ENCODE measurements at places on chromosomes 2 and 18.

GRCh38 chr2:180781276-180781675 is 199.1 kb upstream of the UBE2E3 start:
- DNase-seq, result no peak

GRCh38 chr2:240806459-240806858 is 13.6 kb downstream of the KIF1A start:
- DNase-seq, result no peak

DNA sequence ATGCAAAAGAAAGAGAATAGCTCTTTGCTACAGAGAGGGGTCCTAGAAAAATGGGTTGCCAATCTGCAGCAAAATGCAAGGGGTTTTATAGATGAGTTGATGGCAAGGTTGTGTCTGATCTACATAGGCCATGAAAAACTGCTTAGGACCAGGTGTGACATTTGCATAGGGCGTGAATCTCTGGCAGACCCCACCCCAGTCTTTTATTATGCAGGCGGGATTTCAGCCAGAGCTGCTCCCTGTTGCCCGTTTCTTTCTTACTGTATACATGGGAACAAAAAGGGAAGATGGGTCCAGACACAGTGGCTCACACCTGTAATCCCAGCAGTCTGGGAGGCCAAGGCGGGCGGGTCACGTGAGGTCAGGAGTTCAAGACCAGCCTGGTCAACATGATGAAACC is 286.4 kb upstream of the LRRTM4 start:
- DNase-seq, result no peak

GRCh38 chr2:45714679-45715078 is 63.2 kb downstream of the PRKCE start:
- DNase-seq, result no peak

- DNase-seq, result no peak
These were observed 104.0 kb upstream of the SLC66A3 start for GRCh38 chr2:11051280-11051679.

- no peak for DNase-seq
These were observed 431.1 kb upstream of the CDH19 start for GRCh38 chr18:67035026-67035425.

DNA sequence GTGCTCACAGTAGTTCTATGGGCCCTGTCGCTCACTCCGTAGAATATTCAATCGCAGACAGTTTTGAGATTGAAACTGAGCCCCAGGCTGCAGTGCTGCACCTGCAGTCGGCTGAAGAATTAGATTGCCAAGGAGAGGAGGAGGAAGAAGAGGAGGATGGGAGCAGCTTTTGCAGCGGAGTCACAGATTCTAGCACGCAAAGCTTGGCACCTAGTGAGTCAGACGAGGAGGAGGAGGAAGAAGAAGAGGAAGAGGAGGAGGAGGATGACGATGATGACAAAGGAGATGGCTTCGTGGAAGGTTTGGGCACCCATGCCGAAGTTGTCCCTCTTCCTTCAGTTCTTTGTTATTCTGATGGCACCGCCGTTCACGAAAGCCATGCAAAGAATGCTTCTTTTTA is 115.2 kb downstream of the GALNT3 start:
- no peak for DNase-seq

- no peak for DNase-seq
These were observed 3.6 kb upstream of the SH2D6 start for GRCh38 chr2:85414761-85415553.

- no peak for DNase-seq
These were observed 25.9 kb downstream of the LYPD6B start for GRCh38 chr2:149064365-149064841.

DNA sequence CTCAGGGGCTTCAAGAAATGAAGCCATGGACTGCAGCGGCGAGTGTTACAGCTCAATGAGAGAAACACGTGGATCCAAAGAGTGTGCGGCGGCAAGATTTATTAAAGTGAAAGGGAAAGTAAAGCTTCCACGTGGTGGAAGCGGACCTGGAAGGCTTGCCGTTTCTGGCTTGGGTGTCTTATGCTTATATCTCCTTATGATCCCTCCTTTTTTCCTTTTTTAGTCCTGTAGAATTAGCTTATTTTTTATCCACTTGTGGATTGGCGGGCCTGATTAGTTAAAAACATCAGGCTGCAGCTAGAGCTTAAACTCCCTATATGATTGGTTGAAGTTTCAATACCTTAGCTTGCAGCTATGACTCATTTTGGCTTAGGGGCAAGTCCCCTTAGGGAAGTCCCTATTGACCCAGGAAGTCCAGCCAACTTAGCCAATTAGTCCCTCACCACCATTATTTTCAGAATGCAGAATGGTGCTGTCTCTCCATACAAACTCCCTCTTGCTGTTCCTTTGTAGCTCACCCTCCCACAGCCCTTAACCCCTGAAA is 11.6 kb upstream of the HNMT start:
- DNase-seq, result no peak

Data from T-cell (primary cell).